Subcutaneous adipose tissue (tissue), 4 donors: ENCODE measurements at places on chromosomes 7 and 10. TPM values are rescaled to one million over a fixed set of nuclear protein-coding genes. Genes with fewer than 3 reads are reported as not detected.

The ITIH2 gene
- total RNA-seq = not detected

The BUD31 gene
- 61.2 TPM for total RNA-seq

The RAMP3 gene
- 31.4 TPM for total RNA-seq

The HELLS gene
- 8.5 TPM for total RNA-seq

The MKI67 gene
- 0.57 TPM for total RNA-seq

The GTF2IRD2 gene
- 35.2 TPM for total RNA-seq
